Cardiac ventricle fibroblast (primary cell): ENCODE measurements at places on chromosomes 1 and 21. TPM values are rescaled to one million over a fixed set of nuclear protein-coding genes. Genes with fewer than 3 reads are reported as not detected.

ADAMTS4 gene
- total RNA-seq, result 2.2 and 3.6 TPM in 2 replicates

DMRTA2 gene
- not detected in 2 replicates for total RNA-seq

C2CD4D gene
- total RNA-seq, result not detected in 2 replicates

SCNM1 gene
- total RNA-seq, result 21.6 and 25.7 TPM in 2 replicates

S100A8 gene
- total RNA-seq, result not detected in 2 replicates

HLCS gene
- 15.7 and 17.5 TPM in 2 replicates for total RNA-seq

HSF2BP gene
- total RNA-seq, result 1.6 TPM in 1 of 2 replicates, not detected in the other

SPRR2A gene
- not detected in 2 replicates for total RNA-seq

PIAS3 gene
- 26.1 and 26.3 TPM in 2 replicates for total RNA-seq
